ENCODE measurements at places on chromosomes 1 and 21. TPM values are rescaled to one million over a fixed set of nuclear protein-coding genes. Genes with fewer than 3 reads are reported as not detected.

KRTAP6-1 gene
- total RNA-seq = not detected

NGF gene
- not detected for total RNA-seq

FCN3 gene
- total RNA-seq = not detected

DENND1B gene
- total RNA-seq = 23.9 TPM

RNU1-3 gene
- 4,982 TPM for total RNA-seq

CD1E gene
- not detected for total RNA-seq

LCE1C gene
- not detected for total RNA-seq

SLC16A4 gene
- not detected for total RNA-seq

NBPF10 gene
- 2.4 TPM for total RNA-seq

PLEKHN1 gene
- 0.69 TPM for total RNA-seq

SPRR2B gene
- not detected for total RNA-seq

FASLG gene
- total RNA-seq = 0.11 TPM

QSOX1 gene
- 14.3 TPM for total RNA-seq

ZNF692 gene
- 27.3 TPM for total RNA-seq
